8988T (cell line): ENCODE measurements at places on chromosomes 7 and 10.

GRCh38 chr10:97016728-97017473, 168.9 kb downstream of the SLIT1 start:
- no peak for DNase-seq

DNA sequence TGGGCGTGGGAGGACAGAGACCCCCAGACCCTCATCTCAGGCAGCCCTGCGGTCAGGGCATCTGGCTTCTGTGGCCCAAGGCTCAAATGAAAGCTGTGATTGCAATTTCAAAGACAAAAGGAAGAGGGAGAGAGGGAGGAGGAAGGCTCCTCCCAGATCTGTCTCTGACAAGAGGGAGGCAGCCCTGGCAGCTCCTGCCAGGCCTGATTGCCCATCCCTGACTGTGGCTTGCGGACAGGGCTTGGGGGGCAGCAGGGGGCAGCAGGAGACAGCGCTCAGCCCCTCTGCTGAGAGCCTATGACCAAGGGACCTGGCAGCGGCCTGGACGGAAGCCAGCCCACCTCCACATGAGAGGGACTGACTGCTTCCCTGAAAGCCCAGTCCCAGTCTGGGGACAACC, 91.8 kb downstream of the PTPRN2 start:
- DNase-seq = peak; percentile 84

DNA sequence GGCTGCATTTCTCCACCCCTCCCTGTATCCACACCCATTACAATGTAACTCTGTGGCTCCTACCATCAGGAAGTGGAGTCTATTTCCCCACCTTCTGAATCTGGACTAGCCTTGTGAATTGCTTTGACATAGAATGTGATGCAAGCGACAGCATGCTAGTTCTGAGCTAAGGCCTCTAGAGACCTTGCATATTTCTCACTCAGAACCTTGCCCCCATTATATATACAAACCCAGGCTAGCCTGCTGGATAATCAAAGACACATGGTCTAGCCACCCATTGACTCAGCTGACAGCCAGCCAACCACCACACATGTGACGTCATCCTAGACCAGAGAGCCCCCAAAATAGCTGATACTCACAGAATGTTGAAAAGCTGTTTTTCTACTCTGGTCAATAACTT, 77.9 kb downstream of the CCDC71L start:
- no peak for DNase-seq

- DNase-seq = no peak
Observed at GRCh38 chr7:139453673-139454321, 29.7 kb downstream of the KLRG2 start.

DNA sequence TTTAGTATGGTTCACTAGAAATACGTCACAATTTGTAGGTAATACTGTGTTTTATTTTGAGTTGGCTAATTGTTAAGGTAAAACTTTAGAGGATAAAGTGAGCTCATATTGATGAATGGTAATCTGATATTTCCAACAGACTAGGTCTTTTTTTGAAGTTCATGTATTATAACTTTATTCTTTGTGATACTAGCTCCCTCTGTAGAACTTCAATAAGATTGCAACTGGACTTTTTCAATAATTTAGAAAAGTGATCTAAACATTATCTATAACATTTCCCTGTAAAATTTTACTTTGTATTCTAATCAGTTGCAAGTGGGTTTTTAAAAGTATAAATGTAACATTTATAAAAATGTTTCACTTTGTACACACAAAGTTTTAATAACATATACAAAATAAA, 83.5 kb downstream of the ADK start:
- DNase-seq = no peak

DNA sequence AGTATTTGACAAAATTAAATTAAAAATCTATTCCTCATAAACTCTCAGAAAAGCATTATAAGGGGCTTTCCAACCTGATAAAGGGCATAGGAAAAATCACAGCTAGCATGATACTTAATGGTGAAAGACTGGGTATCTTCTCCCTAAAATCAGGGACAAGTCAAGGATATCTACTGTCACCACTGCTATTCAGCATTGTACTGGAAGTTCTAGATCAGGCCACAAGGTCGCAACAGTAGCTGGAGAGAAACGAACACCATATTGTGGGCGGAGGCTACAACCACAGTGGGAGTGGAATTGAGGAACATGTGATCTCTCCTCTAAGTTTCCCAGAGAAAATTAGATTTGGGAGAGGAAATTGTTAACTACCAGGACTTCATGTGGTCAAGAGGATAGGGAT, 70.0 kb upstream of the NAMPT start:
- DNase-seq = no peak

DNA sequence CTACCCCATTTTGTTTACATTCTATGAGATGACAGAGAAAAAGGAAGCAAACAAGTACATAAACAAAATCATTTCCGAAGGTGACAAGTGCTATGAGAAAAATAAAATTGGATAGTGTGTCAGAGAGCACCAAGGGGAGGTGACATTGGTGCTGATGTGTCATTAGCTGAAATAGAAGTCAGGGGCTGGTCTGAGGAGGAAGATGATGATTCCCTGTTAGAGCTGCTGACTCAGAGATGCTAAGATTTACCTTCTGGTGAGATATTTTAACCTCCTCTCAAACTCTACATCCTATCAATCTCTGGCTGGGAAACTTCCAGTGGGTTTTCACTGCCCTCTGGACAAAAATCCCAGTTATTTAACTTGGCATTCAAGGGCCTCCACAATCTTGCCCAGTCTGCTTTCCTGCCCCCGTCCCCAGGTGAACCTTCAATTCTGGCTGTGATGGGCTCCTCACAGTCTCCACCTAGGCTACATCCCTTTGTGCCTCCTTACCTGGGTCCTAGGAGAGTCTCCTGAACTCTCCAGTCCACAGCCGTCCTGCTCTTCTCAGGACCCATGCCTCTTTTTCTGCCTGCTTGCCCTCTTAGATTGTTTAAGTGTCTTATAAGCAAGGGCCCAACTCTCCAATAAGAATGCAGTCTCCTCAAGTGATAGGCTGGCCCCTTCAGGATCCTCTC, 26.6 kb downstream of the DUSP5 start:
- no peak for DNase-seq

GRCh38 chr10:75049316-75050148, 61.9 kb upstream of the SAMD8 start:
- DNase-seq = no peak

GRCh38 chr7:45567713-45568112, 6.5 kb upstream of the ADCY1 start:
- no peak for DNase-seq
